ENCODE measurements at places on chromosomes 7 and 10. TPM values are rescaled to one million over a fixed set of nuclear protein-coding genes. Genes with fewer than 3 reads are reported as not detected.

The NAT16 gene
- not detected for total RNA-seq

The DEPP1 gene
- 0.91 TPM for total RNA-seq

DNA sequence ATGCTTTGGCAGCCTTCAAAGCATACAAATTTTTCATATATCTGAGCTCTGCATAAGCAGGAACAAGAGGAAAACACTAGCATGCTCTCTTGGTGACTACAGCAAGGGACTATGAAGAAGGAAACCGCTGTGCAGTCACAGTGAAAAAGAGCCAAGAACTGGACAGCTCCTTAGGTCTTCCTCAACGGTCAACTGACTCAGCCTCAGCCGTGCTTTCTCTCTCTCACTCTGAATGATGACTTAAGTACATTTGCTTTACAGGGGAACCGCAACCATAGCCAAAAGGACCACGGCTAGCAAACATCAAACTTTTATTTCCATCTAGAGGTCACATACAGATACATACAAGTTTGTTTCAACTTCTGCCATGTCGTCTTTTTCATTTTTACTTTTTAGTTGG, 69.9 kb downstream of the HYCC1 start:
- no peaks in the 10 kb centered on the region for H3K27me3 ChIP-seq
- no peak overlapping the region for H3K4me3 ChIP-seq
- no peak for DNase-seq
- no peak overlapping the region for H3K27ac ChIP-seq
- H3K36me3 ChIP-seq: no peaks in the 10 kb centered on the region
- no peaks in the 10 kb centered on the region for H3K4me1 ChIP-seq

DNA sequence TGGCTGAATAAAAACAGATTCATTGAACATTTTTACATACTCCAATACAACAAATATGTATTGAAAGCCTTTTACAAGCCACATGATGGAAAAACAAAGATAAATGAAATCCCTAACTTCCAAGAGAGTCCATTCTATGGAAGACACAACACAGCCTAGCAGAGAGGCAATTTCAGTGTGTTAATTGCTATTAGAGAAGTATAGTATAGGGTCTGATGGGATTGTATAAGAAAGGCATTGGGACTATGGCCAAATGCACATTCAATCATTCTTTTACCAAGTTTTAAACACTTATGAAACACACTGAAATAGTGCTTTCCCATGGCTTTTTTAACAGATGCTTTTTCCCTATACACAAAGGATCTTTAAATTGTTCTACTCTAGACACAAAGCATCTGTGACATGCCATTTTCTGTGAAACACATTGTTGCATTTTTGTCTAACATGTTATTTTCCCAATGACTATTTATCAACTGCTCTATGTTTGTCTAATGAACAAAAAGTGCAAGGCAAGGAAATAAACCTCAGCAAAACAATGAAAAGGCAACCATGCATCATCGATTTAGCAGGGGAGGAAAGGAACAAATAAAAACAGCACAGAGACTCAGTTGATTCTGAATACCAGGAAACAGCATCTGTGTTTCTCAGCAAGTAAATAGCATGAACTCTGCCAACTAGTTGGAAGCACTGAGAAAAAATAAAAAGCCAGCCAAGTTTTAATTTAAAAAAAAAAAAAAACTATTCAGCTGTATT, 42.4 kb upstream of the PHYHIPL start:
- no peak for DNase-seq
- no peaks in the 10 kb centered on the region for H3K36me3 ChIP-seq
- H3K4me3 ChIP-seq: no peak overlapping the region
- no peaks in the 10 kb centered on the region for H3K27me3 ChIP-seq

DNA sequence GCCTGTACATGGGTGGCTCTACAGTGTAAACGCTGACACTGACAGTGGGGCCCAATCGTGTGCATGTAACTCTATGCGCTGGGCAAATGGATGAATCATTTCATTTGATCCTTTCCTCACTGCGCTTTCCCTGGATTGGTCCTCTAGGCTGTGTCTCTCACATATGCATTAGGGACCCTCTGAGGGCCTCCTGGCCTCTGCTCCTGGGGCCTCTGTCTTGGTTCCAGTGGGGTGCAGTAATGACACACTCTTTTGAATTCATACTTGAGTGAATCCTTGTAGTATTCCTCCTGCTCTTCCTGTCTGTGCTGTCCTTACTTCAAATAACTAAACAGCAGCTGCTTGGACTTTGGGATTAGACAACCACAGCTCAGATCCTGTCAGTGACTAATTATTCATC, 176.5 kb upstream of the ADO start:
- peaks cover 8% of the 10 kb centered on the region for H3K4me1 ChIP-seq
- no peak overlapping the region for H3K4me3 ChIP-seq
- no peak for DNase-seq

DNA sequence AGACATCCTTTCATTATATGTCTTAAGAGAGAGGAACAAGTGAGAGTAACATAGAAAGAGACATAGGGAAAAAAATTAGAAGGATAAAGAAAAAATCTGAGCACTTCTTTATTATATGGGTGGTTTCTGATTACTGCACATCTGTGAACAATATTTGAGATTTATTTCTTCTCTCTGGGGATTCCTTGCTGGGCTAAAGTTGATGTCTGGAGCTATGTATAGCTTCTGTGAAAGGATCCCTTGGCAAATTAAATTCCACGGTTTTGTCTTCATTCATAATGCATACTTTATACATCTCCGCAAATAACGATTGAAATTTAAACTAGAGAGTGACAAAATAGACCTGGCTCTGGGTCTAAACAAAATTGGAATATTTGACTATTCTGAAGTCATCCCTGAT, 232.2 kb upstream of the CTBP2 start:
- no peaks in the 10 kb centered on the region for H3K27me3 ChIP-seq
- no peak overlapping the region for H3K4me3 ChIP-seq
- H3K36me3 ChIP-seq: no peaks in the 10 kb centered on the region
- DNase-seq: no peak

DNA sequence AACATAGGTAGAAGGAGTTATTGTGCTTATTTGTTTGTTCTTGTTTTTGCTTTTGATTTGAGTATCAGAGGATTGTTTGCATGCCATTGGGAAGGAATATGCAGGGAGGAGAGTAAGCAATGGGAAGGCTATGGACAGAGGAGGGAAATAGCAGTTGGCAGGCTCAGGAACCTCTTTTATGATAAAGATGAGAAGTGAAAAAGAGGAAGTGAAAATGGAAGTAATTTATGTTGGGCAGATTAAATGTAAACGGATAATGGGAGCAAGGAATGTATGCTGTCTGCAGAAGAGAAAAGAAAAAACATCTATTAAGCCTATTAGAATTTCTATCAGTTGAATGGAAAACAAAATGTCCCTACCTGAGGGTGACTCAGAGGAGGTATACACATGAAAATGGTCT, 90.1 kb upstream of the NPSR1 start:
- no peak overlapping the region for H3K4me3 ChIP-seq
- H3K27me3 ChIP-seq: no peaks in the 10 kb centered on the region
- no peaks in the 10 kb centered on the region for H3K36me3 ChIP-seq
- no peak for DNase-seq

DNA sequence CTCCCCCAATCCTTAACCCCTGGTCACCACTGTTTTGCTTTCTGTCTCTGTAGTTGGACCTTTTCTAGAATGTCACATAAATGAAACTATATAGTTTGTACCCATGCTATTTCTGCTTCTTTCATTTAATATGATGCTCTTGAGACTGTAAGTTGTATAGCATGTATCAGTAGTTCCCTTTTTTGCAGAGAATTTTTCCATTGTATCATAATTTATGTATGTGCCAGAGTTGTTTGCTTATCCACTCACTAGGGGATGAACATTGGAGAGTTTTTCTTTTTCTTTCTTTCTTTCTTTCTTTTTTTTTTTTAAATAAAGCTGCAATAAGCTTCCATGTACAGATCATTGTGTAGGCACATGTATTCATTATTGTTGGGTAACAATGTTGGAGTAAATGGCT, 544.8 kb downstream of the CNTNAP2 start:
- no peaks in the 10 kb centered on the region for H3K27me3 ChIP-seq
- DNase-seq: no peak
- no peaks in the 10 kb centered on the region for H3K4me1 ChIP-seq
- no peaks in the 10 kb centered on the region for H3K36me3 ChIP-seq

GRCh38 chr7:93856323-93856722, 34.2 kb downstream of the TFPI2 start:
- H3K36me3 ChIP-seq: no peaks in the 10 kb centered on the region
- DNase-seq: no peak
- H3K27ac ChIP-seq: no peak overlapping the region
- no peaks in the 10 kb centered on the region for H3K27me3 ChIP-seq

DNA sequence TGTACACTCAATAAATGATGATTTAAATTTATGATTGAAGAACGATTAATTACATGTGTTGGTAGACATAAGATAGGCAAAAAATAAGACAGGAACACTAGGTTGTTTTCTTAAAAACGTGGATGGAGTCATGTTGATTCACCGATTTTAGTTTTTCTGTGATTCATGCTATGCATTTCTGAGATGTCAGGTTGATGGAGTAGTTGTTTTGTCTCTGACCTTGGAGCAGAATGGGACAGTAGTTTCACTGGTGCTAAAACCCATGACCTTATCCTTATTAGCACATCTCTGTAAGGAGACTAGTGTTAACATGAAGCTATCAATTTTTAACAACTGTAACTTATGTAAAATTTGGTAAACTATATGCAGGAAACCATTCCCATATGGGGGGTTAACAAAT, 611.6 kb upstream of the FZD8 start:
- H3K4me1 ChIP-seq: no peaks in the 10 kb centered on the region
- no peaks in the 10 kb centered on the region for H3K36me3 ChIP-seq
- no peak for DNase-seq
- no peaks in the 10 kb centered on the region for H3K27me3 ChIP-seq
- H3K27ac ChIP-seq: no peak overlapping the region

DNA sequence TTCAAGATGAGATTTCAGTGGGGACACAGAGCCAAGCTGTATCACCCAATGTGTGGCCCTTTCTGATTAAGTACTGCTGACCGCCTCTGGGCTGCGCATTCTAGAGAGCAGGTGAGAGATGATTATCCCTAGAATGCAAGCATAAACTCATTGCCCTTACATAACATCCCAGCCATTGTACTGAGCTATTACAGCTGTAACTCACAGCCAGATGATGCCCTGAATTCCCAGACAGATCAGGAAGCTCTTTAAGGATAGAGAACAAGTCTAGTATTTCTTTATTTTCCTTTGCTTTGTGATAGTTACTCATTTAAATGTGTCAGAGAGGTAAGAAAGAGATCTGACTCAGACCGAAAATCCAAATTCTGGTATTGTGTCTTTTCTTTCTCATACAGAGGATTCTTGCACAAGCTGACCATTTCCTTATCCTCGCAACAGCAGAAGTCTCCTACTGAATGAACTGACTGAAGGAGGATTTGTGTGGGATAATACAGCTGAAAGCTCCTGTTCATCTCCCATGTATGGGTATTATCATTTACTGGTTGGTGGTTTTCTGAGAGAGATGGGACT, 58.4 kb downstream of the ZNF22 start:
- DNase-seq: no peak
- H3K36me3 ChIP-seq: no peaks in the 10 kb centered on the region
- no peak overlapping the region for H3K27ac ChIP-seq
- no peaks in the 10 kb centered on the region for H3K27me3 ChIP-seq
- H3K4me1 ChIP-seq: no peaks in the 10 kb centered on the region

DNA sequence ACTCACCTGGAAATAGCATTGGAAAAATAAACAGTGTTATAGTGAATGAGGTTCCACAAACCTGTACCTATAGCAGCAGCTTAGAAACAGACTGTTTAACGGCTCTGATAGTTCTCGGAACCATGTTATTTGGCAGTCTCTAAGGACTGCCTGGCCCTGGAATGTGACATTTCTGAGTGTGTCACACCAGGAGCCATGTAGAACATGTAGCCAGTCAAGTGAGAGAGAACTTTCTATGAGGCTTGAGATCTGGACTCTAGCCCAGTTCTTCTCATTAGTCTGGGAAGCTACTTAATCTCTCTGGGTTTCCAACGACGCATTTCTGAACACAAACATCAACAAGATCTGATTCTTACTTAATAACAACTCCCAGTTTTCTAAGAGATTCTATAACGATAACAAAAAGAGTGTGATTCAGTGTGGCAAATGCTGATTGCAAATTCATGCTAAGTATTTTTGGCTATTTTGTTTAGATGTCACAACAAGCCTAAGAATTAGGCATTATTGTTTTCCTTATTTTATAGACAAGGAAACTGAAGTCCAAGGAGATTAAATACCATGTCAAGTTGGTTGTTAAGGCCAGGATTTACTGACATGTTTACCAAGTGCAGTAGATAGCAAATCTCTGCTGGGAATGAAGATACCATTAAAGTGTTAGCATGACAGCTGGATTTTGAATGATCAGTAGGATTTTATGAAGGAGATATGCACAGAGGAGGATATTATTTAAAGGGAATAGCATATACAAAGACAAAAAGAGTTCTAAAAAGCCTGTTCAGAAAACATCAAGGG, 47.2 kb downstream of the APBB1IP start:
- no peak for DNase-seq
- H3K4me1 ChIP-seq: peaks cover 69% of the 10 kb centered on the region
- H3K4me3 ChIP-seq: no peak overlapping the region
- no peaks in the 10 kb centered on the region for H3K27me3 ChIP-seq
- peak overlapping the region; percentile 36 for H3K27ac ChIP-seq

GRCh38 chr10:125283191-125283835, 123.0 kb upstream of the CTBP2 start:
- DNase-seq: no peak
- H3K4me1 ChIP-seq: no peaks in the 10 kb centered on the region
- no peak overlapping the region for H3K27ac ChIP-seq

DNA sequence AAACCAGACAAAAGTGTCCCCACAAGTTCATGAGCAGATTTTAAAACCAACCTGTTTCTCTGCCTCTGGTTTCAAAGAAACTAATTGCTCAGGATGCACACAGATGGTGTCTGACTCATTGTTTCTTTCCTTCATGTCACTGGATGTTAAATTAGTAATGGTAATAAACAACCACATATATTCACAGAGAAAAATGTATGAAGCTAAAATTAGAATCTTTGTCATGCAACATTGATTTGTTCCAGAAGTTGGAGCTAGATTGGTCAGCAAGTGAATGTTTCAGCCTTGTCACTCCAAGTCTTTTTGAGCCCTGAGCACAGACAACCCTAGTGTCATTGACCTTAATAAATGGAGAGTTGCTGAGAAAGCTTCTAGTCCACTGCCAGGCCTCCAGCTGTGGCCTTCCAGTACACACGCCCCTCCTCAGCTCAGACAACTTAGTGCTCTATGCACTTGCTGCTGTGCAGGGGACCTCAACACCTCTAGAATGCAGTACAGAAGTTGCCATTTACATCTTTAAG, 175.9 kb downstream of the CCDC71L start:
- DNase-seq: no peak
- no peaks in the 10 kb centered on the region for H3K36me3 ChIP-seq
- H3K4me1 ChIP-seq: no peaks in the 10 kb centered on the region
- H3K27ac ChIP-seq: no peak overlapping the region
